ENCODE measurements at places on chromosomes 3 and 15.

DNA sequence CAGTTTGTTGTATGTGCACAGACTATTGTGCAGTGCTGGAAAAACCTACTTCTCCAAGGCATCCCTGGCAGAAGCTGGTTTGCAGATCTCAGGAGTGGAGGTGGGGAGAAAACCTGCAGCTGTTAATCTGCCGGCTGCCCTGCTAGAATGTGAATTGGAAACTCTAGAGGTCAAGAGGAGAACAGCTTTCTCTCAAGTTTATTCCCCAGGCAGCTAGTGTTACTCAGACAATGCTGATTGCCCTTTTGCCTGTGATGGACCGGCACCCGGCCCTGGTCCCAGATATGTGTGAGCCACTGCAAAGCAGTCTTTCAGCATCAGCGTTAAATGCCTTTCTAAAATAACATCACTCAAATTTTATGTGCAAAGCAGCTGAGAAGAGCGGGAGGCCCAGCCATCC is 129.7 kb upstream of the TPM1 start:
- peaks cover 52% of the 10 kb centered on the region for H3K4me1 ChIP-seq
- no peak for DNase-seq
- H3K4me3 ChIP-seq = no peak overlapping the region
- H3K27me3 ChIP-seq = no peaks in the 10 kb centered on the region
- no peaks in the 10 kb centered on the region for H3K36me3 ChIP-seq

DNA sequence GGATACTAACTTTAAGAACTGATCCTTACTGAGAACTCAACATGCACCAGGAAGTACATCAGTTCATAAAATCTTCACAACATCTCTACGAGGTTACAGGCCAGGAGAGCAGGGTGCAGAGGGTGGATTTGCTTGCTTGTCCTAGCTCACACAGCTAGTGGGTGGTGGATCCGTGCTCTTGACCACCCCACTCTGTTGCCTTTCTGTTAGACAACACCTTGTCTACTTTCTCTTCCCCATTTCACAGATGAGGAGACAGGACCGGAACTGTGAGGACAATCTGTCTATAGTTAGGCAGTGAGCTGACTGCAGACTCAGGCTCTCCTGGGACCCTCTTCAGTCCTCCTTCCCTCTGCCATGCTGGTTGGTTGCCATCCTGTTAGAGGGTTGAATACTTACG is 221.7 kb upstream of the TLE3 start:
- H3K27me3 ChIP-seq = no peaks in the 10 kb centered on the region
- no peak for DNase-seq
- H3K4me3 ChIP-seq = no peak overlapping the region

DNA sequence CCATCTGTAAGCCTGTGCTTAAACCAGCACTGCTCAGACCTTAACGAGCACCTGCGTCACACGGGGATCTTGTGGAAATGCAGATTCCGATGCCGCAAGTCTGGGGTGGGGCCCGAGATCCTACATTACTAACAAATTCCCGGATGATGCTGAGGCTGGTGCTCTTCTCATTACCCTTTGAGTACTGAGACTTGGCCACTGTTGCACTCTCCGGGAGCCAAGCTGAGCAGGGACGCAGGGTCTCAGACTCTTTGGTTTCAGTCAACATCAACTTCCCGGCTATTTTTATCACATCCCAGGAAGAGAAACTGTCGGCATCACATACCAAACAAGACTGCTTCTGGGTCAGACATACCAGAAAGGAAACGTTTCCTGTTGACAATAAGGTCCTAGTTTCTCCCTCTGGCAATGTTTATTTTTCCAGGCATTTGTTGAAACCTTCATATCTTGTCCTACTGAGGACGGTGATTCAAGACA is 276.6 kb downstream of the SHQ1 start:
- no peak overlapping the region for H3K27ac ChIP-seq
- H3K27me3 ChIP-seq = no peaks in the 10 kb centered on the region
- DNase-seq = no peak
- H3K4me1 ChIP-seq = peaks cover 22% of the 10 kb centered on the region
- no peaks in the 10 kb centered on the region for H3K36me3 ChIP-seq
- no peak overlapping the region for H3K4me3 ChIP-seq

DNA sequence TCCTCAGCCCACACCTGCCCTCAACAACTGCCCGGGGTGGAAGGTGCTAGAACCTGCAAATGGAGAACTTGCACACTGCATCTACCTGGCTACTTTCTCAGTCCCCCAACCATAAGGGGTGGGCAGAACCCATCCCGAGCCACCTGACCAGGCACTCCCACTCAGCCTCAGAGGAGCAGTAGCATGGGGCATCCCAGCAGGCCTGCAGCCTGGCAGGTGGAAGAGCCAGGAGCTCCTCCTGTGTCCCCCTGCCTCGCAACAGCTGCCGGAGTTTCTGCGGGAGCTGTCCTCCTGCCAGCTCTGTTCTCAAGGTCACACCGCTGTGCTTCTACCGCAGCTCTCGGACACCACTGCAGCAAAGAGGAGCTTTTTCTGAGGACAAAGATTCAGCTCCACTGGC is 27.5 kb downstream of the RAB6B start:
- no peak overlapping the region for H3K4me3 ChIP-seq
- H3K27me3 ChIP-seq = no peaks in the 10 kb centered on the region
- no peak for DNase-seq
- H3K36me3 ChIP-seq = no peaks in the 10 kb centered on the region

GRCh38 chr15:25208735-25209134 is 230.1 kb downstream of the UBE3A start:
- H3K4me3 ChIP-seq = no peak overlapping the region
- H3K27ac ChIP-seq = no peak overlapping the region
- 0 out of 2 replicates have a peak, but pooled peaks cover 2% of the 10 kb centered on the region for H3K27me3 ChIP-seq
- peaks cover 14% of the 10 kb centered on the region for H3K36me3 ChIP-seq
- H3K4me1 ChIP-seq = no peaks in the 10 kb centered on the region

GRCh38 chr15:84976746-84977345 is 4.8 kb upstream of the PDE8A start:
- H3K27ac ChIP-seq = no peak overlapping the region
- DNase-seq = no peak
- H3K4me1 ChIP-seq = peaks cover 29% of the 10 kb centered on the region
- peaks cover 27% of the 10 kb centered on the region for H3K27me3 ChIP-seq

DNA sequence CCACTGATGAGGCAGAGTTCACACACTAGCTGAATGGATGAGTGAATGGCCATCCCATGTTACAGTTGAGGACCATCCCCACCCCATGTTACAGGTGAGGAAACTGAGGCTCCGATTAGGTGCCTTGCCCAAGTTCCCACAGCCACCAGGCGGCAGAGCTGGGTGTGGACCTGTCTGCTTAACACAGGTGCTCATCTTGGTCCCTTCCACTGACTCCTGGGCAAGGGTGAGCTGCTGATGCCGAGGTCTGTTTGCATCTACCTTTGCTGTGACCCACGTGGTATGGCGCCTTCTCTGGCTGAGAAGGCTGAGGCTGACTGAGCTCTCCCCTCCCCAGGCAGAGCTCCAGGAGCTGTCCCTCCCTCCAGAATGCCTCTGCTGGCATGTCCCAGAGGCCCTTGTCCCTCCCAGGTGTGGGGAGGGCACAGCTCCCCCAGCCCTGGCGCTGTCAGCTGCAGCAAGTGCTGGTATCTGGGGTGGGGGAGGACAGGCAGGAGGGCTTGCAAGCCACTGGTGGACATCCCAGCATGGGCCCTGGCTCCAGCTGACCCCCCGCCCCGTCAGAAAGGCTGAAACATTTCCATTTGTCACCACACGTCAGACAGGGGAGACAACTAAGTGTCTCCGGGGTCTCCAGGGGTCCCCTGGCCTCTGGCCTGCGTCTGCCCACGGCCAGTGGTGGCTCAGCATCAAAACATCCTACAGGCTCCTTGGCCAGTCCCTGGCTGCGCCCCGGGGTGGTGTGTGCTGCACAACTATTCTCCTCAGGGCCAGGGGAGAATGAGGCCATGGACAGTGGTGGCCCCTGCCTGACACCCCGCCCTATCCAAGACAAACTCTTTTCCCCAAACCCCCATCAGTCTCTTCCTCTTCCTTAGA is 105.4 kb downstream of the ADCY5 start:
- no peaks in the 10 kb centered on the region for H3K36me3 ChIP-seq
- peak; percentile 3 for DNase-seq
- H3K27me3 ChIP-seq = no peaks in the 10 kb centered on the region
- peaks cover 19% of the 10 kb centered on the region for H3K4me1 ChIP-seq

DNA sequence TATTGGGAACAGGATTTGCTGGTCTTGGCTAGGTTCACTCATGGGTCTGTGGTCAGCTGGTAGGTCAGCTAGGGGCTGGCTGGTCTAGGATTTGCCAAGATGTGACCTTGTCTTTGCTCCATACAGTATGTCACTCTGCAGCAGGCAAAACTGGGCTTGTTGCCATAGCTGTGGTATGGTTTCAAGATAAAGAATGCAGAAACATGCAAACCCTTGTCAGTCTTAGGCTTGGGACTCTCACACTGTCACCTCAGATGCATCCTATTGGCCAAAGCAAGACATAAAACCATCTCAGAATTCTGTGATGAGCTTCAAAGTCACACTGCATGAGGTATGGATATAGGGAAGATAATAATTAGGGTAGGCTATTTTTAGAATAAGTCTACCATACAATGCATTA is 66.6 kb upstream of the TBC1D5 start:
- no peaks in the 10 kb centered on the region for H3K27me3 ChIP-seq
- DNase-seq = no peak
- H3K27ac ChIP-seq = no peak overlapping the region
- no peaks in the 10 kb centered on the region for H3K36me3 ChIP-seq

Measured in WTC11 (cell line).